ENCODE measurements at places on chromosomes 16 and 17.

GRCh38 chr16:817001-817906 is 16.7 kb upstream of the GNG13 start:
- no peak for DNase-seq

- DNase-seq: no peak
These were observed 16.9 kb downstream of the ADAD2 start for GRCh38 chr16:84207879-84208278.

- no peak for DNase-seq
These were observed 7.6 kb downstream of the UBALD2 start for GRCh38 chr17:76272541-76273444.

DNA sequence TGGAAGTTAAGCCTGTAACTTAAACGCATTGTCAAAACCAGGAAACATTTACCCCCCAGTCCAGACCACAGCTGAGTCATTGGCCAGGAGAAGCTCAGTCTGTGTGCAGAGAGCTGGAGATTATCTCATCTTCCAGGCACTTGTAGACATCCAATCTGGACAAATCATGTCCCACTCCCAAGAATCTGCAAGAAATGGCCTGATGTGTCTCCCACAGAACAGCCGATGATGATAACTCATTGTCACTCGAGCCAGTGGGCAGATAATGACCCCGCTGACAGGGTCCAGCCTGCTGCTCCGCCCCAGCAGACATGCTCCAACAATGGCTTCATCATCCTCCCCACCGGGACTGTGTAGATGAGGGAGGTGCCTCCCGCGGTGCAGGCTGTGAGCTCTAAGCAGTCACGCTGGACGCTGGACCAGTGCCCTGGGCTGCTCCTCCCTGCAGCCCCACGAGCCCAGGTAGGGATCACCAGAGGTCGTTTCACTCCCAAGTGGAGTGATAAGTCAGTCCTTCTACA is 322.5 kb downstream of the C16orf95 start:
- DNase-seq: no peak

- peak; percentile 86 for DNase-seq
These were observed 18.2 kb downstream of the COTL1 start for GRCh38 chr16:84599521-84600202.

DNA sequence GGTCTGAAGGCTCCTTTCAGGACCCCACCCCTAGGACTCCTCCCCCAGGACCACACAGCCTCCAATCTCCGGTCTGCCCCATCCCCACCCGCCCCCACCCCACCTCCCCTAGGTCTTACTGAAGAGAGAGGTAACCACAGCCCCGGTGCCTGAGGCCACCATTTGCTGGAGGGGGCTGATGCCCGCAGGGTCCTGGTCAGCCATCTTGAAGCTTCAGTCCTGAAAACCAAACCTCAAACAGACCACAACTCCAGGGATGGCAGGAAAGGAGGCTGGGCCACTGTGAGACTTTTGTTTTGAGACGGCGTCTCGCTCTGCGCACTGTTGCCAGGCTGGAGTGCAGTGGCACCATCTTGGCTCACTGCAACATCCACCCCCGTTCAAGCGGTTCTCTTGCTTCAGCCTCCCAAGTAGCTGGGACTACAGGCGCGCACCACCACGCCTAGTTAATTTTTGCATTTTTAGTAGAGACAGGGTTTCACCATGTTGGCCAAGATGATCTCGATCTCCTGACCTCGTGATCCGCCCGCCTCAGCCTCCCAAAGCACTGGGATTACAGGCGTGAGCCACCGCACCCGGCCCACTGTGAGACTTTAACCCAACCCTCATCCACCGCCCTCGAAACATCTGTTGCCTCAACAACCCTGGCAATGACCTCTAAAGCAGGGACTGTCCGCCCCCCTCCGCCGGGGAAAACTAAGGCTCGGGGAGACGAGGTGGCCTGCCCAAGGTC is 1.1 kb downstream of the SLC25A39 start:
- DNase-seq: no peak

DNA sequence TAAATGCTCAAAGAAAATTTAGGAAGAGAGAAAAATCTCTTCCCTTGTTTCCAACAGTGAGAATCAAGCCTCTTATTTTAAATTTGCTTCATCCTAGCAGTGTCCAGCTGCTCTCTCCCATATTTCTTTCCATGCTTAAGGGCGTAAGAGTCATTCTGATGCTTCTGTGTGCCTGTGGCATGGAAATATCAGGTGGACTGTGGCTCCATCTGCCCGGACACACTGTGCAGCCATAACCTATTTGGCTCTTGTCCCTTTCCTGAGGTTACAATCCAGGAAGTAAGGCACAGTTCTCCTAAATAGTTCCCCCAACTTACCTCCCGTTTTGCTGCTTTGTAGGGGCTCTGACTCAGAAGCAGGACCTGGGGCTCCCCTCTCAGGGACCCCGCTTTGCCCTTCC is 6.3 kb upstream of the KRT222 start:
- no peak for DNase-seq

- no peak for DNase-seq
These were observed 37.9 kb upstream of the SMIM36 start for GRCh38 chr17:55549140-55549539.

- DNase-seq: no peak
These were observed 10.0 kb upstream of the MPRIP start for GRCh38 chr17:17032131-17032692.

- no peak for DNase-seq
These were observed 151.5 kb upstream of the DYNLRB2 start for GRCh38 chr16:80389338-80389737.

DNA sequence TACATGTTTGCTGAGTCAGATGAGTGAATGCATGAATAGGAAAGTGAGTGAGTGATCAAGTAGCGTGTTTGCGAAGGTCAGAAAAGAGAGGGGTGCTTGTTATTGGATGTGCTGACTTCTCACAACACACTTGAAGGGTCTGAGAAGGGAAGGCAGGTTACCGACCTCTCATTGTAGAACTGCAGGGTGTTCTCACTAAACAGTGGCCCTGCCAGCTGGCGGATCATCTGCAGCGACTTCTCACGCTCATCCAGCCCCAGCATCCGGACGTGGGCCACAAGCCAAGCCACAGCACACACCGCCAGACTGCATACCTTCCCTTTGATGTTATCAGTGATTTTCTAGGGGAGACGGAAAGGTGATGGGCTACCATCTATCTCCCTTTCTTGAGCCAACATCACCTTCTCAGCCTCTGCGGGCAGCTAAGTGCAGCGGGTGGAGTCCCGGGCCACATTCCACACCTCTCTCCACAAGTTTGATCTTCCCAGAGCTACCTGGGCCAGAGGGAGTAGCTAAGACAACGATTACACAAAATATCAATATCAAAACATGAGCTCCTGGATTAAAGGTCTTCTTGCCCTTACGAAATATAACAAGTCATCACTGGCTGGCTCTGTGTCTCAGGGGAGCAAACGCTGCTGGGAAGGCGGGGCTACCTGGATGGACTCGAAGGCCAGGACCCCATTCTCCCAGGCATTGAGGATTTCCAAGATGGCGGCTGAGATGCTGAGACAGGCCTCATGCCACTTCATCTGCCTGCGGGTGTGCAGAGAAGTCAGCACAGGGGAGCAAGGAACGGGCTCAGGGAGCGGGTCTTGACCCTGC is 11.0 kb downstream of the CSF3 start:
- no peak for DNase-seq

DNA sequence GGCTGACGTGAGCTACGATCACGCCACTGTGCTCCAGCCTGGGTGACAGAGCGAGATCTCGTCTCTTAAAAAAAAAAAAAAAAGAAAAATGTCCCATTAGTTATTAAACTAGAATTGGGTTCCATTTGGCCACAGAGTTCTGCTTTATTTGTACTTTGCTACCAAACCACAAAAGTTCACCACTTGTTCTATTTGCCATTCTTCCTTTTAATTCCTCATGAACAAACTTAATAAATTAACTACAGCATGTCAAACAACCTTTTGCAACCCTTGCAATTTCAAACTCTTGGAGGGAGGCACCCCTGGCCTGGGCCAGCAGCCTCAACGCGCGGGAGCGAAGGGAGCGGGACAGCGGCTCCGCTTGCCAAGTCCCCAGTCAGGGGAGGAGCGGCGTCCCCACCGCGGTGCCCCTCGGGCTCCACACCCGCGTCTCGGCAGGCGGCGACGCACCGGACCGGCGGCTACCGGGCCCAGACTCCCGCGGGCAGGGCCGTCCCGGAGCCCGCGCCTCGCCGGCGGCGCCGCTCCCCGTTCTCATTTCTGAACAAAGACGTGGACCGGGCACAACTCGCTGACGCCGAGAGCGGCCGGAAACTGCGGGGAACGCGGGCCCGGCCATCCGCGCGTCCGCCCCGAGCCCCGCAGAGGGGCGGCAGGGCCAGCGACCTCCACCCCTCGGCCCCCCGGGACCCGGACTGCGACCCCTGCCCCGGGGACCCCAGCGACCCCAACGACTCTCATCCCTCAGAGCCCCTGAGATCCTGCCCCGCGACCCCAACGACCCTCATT is 775 bp downstream of the CYTH1 start:
- no peak for DNase-seq

- no peak for DNase-seq
These were observed 28.7 kb upstream of the ABCA6 start for GRCh38 chr17:69170377-69170776.

DNA sequence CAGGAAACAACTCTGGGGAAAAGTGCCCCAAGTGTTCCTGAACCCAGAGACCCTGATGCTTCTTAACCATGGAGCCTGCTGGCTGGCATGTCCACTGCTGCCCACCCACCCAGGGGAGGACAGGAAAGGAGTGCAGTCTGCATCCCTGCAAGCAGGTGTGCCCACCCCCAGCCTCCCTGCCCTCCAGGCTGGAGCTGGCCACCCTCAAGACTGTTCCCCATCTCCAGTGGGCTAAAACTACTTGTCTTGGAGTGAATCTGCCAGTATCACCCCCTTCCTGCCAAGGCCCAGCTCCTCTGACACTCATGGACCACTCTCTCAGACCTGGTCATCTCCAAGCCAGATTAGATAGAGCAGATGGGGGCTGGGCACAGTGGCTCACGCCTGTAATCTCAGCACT is 29.8 kb downstream of the ARHGAP27 start:
- DNase-seq: no peak

DNA sequence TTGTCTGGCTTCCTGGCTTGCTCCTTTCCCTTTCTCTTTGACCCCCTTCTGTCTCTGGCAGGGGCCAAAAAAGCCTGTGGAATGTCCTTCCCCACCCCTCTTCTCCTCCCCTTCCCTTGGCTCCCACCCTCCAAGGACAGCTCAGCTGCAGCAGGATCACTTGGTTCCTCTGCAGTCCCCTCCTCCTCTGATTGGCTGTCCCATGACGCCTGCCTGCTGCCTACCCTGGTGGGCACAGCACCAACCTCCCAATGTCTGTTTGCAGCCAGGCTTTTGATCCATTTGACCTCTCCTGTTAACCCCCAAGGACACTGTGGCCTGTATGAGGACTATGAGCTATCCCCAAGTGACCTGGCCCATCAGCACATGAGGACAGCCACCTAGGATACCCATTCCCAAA is 14.8 kb upstream of the MTMR4 start:
- no peak for DNase-seq

- no peak for DNase-seq
These were observed 12.1 kb upstream of the ALDOA start for GRCh38 chr16:30053376-30054015.

GRCh38 chr17:7705269-7706255 is 560 bp downstream of the EFNB3 start:
- DNase-seq: no peak

- no peak for DNase-seq
These were observed 18.8 kb downstream of the NCBP3 start for GRCh38 chr17:3827124-3827773.
